ENCODE measurements at places on chromosomes 3 and 15.

DNA sequence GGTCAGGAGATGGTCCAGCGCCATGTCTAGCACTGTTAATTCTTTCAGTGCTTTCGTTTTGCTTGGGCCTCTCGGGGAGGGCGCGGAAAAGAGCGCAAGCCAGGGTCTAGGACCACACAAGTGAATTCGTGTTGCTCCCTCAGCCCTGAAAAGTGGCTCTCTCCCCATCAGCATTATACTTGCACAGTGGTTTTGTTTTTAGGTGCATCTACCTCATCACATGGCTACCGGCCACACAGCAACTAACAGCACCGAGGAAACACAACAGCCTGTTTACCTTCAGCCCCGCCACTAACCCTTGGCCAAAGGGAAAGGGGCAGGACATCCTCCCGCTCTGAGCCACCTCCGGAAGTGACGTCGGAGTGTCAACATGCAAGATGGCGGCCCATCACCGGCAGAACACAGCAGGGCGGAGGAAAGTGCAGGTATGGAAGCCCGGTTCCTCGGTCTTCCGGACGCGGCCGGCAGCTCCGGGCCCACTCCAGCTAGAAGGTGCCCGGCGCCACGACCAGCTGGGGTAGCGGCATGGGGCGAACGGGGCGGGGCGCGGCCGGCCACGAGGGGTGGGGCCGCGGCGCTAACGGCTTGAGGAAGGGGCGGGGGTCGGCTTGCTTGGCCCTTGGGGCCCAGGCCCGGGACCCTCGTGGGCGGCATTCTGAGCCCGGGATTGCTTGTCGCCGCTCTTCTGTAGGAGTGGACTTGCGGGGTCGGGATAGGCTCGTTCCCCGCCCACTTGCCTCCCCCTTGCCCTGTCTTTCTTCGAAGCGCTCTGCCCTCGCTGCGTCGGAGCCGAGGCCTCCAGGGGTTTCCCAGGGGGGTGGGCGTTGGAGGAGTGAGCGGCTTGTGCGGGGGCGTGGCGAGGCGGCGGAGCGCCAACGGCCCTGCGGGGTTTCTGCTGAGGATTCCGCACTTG lies at the start of the genes SCN11A and WDR48:
TSS of gene SCN11A (minus strand) at position 296 of the 913 bp plus-strand sequence. CDS start 101,582 bp downstream, outside the sequence.
TSS of gene WDR48 (plus strand) at position 368 of the 913 bp plus-strand sequence. CDS start at position 378, 10 bp downstream.
- peak; percentile 89 for DNase-seq

DNA sequence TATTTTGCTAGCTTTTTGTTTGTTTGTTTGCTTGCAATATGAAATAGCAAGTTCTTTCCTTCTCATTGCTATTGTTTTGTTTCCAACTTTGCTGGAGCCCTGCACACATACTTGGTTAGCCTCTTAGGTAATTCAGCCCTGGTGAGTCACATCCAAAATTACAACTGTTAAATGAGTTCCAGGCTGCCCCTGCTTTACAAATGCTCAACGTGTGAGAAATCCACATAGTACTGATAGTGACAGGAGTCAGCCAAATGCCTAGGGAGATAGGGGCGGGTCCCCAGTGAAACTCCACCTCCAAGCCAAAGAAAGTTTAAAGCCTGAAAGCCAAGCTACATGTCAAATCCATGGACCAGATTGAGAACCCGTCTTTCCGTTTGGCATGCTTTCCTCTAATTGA lies 81.3 kb upstream of the RNF7 start:
- no peak for DNase-seq

GRCh38 chr15:101172501-101173071 lies 79.3 kb downstream of the CHSY1 start:
- no peak for DNase-seq

GRCh38 chr3:99523431-99524127 lies 114.8 kb upstream of the COL8A1 start:
- no peak for DNase-seq

DNA sequence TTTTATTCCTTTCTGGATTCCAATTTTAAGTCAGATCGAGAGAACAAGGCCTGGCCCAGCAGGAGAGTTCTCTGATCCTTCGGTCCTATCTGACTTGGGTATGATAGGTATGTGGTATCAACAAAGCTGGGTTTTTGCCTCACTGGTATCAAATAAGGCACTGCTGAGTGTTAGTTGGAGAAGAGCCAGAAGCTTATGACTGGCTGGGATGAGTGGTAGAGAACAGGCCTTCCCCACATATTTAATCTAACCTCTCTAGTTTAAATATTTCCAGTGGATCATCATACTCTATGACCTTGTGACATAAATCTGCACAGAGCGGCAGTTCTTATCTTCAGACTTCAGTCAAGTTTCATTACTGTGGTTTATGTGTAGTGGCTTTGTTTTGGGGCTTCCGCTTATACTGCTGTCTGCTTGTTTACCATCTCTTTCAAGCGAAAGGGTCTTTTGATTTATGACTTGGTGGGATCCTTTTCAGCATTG lies 164.5 kb downstream of the PTPRG start:
- DNase-seq = no peak

DNA sequence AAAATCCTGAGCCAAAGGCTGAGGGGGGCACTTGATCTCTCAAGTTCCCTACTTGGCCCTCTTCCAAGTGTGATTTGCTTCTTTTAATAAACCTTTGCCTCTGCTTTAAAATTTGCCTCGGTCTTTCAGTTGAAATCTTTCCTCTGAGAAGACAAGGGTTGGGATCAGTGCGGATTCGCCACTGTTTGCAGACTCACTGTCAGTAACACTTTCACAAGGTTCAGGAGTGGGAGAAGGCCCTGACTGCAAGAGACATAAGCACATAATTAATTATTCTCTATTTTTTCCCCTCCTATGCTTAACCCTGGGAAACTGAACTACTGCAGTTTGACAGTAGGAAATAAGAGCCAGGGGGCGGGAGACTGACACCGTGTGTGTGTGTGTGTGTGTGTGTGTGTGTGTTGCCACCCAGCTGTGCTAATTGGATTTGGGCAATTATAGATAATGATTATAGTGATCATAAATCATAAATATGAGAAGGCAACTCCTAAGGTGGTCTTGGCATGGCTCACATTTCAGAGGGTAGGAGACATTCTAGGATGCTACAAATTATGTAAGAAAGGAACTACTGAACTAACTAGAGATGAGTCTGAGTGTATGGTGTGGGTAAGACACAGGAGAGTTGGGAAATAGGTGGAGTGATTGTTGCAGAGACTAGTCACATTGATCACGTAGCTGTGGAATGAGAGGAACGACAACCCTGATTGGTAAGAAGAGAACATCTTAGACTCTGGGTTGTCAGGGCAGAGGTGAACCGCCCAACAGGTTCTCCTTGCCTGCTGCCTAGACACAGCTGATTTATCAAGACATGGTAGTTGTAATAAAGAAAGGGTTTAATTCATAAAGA lies 5.5 kb upstream of the ZNF662 start:
- DNase-seq = no peak

GRCh38 chr3:1752205-1752604 lies 346.5 kb upstream of the CNTN4 start:
- no peak for DNase-seq

- DNase-seq = no peak
Measured at GRCh38 chr3:193809106-193809505, 216.1 kb downstream of the OPA1 start.

DNA sequence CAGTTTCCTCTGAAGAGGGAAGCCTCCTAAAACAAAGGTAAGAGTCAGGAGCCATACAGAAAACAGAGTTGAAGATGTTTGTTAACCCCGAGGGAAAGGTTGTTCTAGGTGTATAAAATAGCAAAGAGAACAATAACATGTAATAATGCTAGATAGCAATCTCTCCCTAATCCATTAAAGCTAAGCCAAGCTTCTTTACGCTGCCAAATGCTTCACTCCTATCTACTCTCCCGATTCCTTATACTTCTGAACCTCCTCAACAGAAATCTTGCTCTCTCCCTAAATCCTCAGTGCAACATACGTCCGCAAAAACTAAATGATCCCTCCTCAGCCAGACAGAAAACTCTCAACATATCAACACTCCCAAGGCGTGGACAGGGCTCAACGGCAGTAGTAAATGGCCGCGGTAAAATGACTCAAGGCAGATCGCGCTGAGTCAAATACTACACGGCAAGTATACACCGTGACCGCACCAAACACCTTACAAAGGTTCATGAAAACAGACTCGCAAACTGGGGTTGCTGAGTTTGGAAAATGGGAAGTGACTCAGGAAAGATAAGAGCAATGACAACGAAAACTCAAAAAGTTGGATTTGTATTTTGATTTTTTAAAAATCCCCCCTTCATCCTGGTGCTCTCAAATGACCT lies 682 bp downstream of the CLDND1 start:
- peak; percentile 42 for DNase-seq

GRCh38 chr3:63922491-63923199 lies 10.5 kb upstream of the SCAANT1 start:
- no peak for DNase-seq

DNA sequence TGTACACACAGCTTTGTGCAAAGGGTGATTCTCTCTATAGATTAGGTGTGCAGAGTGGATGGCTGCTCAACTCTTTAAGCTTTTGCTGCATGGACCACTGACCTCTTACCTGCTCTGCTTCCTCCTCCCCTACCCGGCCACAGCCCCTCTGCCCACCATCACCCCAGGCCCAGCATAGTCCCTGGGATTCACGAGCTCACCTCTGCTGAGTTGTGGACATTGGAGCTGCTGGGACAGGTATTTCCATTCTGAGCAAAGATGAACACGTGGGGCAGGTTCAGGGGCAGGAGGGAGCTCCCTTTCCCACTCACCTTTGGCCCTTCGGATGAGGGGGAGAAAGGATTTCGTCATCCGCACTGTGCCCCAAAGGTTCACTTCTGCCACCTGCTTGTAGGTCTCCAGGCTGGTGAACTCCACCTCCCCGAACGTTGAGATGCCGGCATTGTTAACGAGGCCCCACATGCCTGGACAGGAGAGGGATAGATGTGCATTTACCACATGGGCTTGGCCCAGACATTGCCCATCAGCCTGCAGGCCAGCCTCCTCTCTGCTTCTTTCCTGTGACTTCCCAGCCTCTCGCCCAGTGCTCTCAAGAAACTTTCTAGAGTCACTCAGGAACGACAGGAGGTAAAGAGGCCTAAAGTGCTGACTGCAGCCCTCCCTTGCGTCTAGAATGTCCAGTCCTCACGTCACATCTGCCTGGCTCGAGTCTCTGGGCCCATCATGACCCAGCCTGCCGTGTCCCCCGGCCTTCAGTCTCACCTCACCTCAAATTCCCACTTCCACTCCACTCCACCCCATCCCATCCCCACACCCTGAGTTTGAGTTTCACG lies 41.6 kb downstream of the BDH1 start:
- DNase-seq = no peak

All from T-helper 22 cell (primary cell).